ENCODE measurements at places on chromosomes 3 and 15. TPM values are rescaled to one million over a fixed set of nuclear protein-coding genes. Genes with fewer than 3 reads are reported as not detected.
A peak's percentile ranks its signal among the peaks of the same experiment; 100 is the strongest.

DNA sequence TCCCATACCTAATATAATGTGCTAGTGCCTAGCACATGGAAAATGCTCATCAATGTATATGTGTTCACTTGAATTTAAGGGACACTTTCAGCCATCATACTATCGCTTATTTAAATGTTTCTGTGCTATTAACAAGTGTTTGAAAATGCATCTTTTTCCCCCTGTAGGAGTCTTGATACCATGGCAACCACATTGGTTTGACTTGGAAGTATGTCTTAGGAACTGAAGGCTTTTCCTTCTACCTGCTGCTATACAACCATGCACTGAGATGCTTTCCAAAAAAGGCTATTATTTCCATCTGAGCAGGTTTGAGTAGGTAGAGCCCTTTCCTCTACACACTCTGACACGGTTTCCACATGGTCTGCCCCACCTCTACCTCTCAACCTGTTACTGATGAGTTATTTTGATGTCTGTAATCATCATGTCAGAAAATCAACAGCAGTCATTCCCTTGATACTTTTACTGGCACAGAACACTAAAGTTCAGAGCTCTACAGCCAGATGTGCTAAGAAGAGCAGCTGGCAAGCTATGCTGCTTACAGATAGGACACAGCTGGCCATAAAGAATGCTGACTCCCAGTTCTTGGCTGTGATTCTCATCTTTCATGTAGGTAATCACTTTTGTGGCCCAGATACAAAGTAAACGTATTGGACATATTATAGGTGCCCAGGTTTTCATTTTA, 59.3 kb downstream of the RYR3 start:
- no peak for DNase-seq
- no peaks in the 10 kb centered on the region for H3K4me1 ChIP-seq
- no peak overlapping the region for H3K27ac ChIP-seq
- no peak overlapping the region for H3K4me3 ChIP-seq

- no peak for DNase-seq
- no peak overlapping the region for H3K4me3 ChIP-seq
- peaks cover 3% of the 10 kb centered on the region for H3K4me1 ChIP-seq
- H3K27me3 ChIP-seq, result peaks cover 25% of the 10 kb centered on the region
Observed at GRCh38 chr3:149581681-149582370, 76.0 kb downstream of the WWTR1 start.

Gene IMPG2
- total RNA-seq, result 0.62 TPM

DNA sequence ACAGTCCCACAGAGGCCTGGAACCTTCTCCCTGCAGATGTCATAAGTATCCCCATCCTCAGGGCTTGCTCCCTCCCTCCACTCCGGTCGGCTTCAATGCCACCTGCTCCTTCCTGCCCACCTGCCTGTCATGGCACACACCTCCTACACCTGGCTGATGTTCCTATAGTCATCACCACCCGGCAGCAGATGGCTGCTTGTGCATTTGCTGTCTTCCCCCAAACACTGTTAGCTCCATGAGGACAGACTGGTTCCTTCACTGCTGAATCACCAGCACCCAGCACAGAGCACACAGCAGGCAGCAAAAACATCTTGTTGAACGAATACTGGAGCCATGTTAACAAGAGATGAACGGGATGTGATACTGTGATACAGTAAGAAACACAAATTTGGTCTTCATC, 14.8 kb downstream of the TARS3 start:
- H3K4me1 ChIP-seq, result peaks cover 9% of the 10 kb centered on the region
- H3K27me3 ChIP-seq, result no peaks in the 10 kb centered on the region
- H3K36me3 ChIP-seq, result peaks cover 34% of the 10 kb centered on the region
- no peak overlapping the region for H3K27ac ChIP-seq

GRCh38 chr15:93823971-93824913, 407.1 kb upstream of the MCTP2 start:
- H3K4me1 ChIP-seq, result no peaks in the 10 kb centered on the region
- H3K4me3 ChIP-seq, result no peak overlapping the region
- no peaks in the 10 kb centered on the region for H3K36me3 ChIP-seq
- no peaks in the 10 kb centered on the region for H3K27me3 ChIP-seq
- no peak overlapping the region for H3K27ac ChIP-seq
- no peak for DNase-seq

DNA sequence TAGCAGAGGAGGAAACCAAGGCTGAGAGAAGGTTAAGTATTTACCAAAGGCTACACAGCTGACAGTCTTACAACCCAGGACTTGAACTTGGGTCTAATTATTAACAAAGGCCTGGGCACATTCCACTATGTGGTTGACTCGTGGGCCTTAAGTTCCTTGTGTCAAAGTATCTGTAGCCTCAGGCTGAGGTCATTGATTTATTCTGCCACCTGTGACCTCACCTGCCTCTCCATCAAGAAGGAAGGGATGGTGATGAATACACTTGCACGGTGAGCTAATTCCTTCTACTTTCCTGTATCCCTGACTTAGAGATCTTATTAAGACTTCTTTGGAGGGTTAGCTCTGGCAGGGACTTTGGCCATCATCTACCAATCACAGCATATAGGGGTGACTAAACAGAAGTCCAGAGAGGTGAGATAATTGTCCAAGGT, 19.9 kb upstream of the LRRC58 start:
- peaks cover 32% of the 10 kb centered on the region for H3K27me3 ChIP-seq
- H3K36me3 ChIP-seq, result no peaks in the 10 kb centered on the region
- no peak for DNase-seq
- H3K27ac ChIP-seq, result no peak overlapping the region
- no peak overlapping the region for H3K4me3 ChIP-seq

DNA sequence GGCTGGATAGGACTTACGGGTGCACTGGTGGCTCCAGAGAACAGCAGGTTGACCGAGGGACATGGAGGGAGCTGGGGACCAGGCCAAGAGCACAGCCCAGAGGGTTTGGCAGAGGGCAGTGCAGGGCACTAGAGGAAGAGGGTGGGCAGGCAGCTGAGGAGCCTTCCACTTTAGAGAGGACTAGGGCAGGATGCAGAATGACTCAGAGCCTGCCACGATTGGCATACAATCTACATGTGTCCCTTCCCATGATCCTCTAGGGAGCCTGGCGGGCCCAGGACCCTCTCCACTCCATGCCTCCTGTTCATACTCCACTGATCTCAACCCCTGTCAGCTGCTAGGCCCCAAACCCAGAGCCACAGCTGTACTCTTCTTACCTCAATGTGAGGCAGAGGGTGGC, 14.4 kb upstream of the APEH start:
- no peak overlapping the region for H3K4me3 ChIP-seq
- peaks cover 5% of the 10 kb centered on the region for H3K27me3 ChIP-seq
- DNase-seq, result no peak

DNA sequence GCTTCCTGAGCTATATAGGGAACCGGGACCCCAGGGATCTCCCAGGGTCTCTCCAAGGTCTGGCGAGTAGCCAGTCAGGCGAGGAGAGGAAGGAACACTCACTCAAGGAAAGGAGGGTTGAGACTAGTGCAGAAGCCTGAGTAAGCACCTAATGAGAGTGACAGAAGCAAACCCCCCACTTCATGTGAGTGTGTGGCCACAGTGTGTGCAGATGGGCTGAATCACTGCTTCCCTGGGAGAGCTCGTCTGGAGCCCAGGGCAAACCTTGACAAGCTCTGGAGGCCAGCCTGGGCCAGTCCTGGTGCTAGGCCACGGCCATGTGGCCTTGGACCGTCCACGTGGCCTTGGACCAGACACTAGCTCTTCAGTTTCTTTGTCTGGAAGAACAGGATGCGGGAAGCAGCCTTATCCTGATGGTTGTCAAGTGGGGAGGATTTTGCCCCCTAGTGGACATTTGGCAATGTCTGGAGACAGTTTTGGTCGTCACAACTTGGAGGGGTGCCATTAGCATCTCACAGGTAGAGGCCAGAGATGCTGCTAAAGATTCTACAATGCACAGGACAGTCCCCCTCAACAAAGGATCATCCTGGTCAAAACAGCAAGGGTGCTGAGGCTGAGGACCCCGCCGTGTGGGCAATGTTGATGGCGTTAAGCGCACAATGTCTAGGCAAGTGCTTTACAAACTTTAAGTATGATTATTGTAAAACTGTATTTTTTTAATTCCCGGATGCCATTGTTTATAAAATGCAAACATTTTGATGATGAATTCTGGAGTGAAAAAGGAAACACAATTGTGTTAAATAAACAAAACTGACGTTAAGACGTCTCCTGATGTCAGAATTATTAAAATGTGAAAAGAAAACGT, 34.8 kb upstream of the CTSH start:
- H3K4me1 ChIP-seq, result peaks cover 7% of the 10 kb centered on the region
- no peak overlapping the region for H3K27ac ChIP-seq
- peaks cover 2% of the 10 kb centered on the region for H3K27me3 ChIP-seq
- H3K36me3 ChIP-seq, result no peaks in the 10 kb centered on the region

Gene MRPL46
- total RNA-seq, result 28.4 TPM

DNA sequence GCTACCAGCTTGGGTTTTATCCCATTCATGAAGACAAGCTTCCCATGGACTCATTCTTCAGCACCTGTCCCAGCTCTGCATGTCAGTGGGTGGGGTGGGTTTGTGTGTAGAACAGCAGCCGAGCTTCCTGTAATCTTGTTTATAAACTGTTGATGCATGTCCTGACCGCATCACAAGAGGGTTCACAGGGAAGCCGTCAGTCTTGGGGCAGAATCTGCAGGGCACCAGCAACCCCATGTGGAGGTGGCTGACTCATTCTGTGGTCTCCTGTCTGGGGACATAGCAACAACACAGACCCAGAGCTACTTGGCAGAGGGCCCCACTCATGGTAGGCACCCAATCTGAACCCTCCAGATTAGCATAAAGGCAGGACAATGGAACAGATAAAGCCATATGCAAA, 35.6 kb downstream of the DAPK2 start:
- H3K36me3 ChIP-seq, result no peaks in the 10 kb centered on the region
- no peaks in the 10 kb centered on the region for H3K27me3 ChIP-seq
- H3K27ac ChIP-seq, result peak overlapping the region; percentile 80
- peaks cover 26% of the 10 kb centered on the region for H3K4me1 ChIP-seq
- DNase-seq, result peak; percentile 64

- no peaks in the 10 kb centered on the region for H3K27me3 ChIP-seq
- no peak overlapping the region for H3K4me3 ChIP-seq
- no peak overlapping the region for H3K27ac ChIP-seq
Observed at GRCh38 chr3:79973917-79974595, 206.3 kb upstream of the ROBO1 start.

GRCh38 chr3:181886676-181887075, 175.0 kb downstream of the SOX2 start:
- H3K27me3 ChIP-seq, result no peaks in the 10 kb centered on the region
- no peak for DNase-seq
- H3K36me3 ChIP-seq, result no peaks in the 10 kb centered on the region
- no peak overlapping the region for H3K27ac ChIP-seq
- H3K4me3 ChIP-seq, result no peak overlapping the region
- H3K4me1 ChIP-seq, result no peaks in the 10 kb centered on the region

- peaks cover 34% of the 10 kb centered on the region for H3K36me3 ChIP-seq
- H3K27ac ChIP-seq, result peak overlapping the region; percentile 94
- H3K4me1 ChIP-seq, result peaks cover 27% of the 10 kb centered on the region
Observed at GRCh38 chr3:128112357-128112968, 11.1 kb downstream of the RUVBL1 start.

- DNase-seq, result peak; percentile 25
- H3K36me3 ChIP-seq, result no peaks in the 10 kb centered on the region
- peaks cover 94% of the 10 kb centered on the region for H3K27me3 ChIP-seq
- no peak overlapping the region for H3K27ac ChIP-seq
Observed at GRCh38 chr15:37106490-37107001, 6.2 kb upstream of the MEIS2 start.

DNA sequence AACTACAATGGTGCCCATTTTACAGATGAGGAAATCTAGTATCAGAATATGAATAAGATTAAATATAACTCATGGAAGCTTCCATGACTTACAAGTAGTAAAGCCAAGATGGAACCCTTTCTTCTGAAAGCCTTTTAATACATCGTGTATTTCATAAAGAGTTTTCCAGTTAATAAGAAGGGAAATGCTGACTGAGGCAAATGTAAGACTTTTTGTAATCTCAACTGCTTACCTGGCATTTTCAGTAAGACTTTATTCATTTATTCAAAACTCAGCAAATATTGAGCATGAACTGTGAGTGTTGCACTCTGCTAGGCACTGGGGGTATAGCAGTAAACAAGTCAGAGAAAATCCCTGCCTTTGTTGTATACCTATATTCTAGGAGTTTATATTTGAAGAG, 256.4 kb upstream of the THRB start:
- no peak overlapping the region for H3K27ac ChIP-seq
- no peak for DNase-seq
- no peaks in the 10 kb centered on the region for H3K27me3 ChIP-seq

Gene NR2E3
- total RNA-seq, result not detected

Gene LDHAL6B
- not detected for total RNA-seq

- no peaks in the 10 kb centered on the region for H3K4me1 ChIP-seq
- H3K4me3 ChIP-seq, result no peak overlapping the region
- no peak for DNase-seq
- no peaks in the 10 kb centered on the region for H3K27me3 ChIP-seq
- H3K27ac ChIP-seq, result no peak overlapping the region
Observed at GRCh38 chr3:106642161-106642560, 735.1 kb upstream of the CCDC54 start.

DNA sequence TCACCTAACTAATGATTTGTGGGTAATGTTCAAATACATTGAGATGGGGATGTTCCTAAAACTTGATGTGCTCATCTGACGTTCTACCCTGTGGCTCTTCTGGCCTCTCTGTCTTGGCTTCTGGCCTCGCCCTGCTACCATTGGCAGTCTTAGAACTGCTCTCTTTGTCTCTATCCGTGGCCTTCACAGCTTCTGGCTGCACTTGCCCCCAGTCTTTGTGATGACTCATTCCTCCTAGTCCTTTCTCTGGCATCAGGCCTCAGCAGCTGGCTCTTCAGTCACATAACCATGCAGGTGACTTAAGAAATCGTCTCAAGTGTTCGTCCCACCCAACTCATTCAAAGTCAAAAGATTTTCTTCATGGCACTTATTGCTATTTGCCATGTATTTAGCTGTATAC, 188.1 kb downstream of the BBX start:
- H3K4me3 ChIP-seq, result no peak overlapping the region
- H3K27ac ChIP-seq, result no peak overlapping the region
- no peaks in the 10 kb centered on the region for H3K4me1 ChIP-seq
- no peak for DNase-seq
- H3K27me3 ChIP-seq, result no peaks in the 10 kb centered on the region

- no peak overlapping the region for H3K4me3 ChIP-seq
- no peaks in the 10 kb centered on the region for H3K4me1 ChIP-seq
- H3K36me3 ChIP-seq, result peaks cover 2% of the 10 kb centered on the region
- no peak for DNase-seq
- no peak overlapping the region for H3K27ac ChIP-seq
Observed at GRCh38 chr3:28973609-28974008, 307.3 kb upstream of the RBMS3 start.

- H3K27ac ChIP-seq, result no peak overlapping the region
- no peaks in the 10 kb centered on the region for H3K4me1 ChIP-seq
- peaks cover 2% of the 10 kb centered on the region for H3K27me3 ChIP-seq
- H3K36me3 ChIP-seq, result no peaks in the 10 kb centered on the region
Observed at GRCh38 chr15:38843736-38844590, 279.3 kb upstream of the RASGRP1 start.

DNA sequence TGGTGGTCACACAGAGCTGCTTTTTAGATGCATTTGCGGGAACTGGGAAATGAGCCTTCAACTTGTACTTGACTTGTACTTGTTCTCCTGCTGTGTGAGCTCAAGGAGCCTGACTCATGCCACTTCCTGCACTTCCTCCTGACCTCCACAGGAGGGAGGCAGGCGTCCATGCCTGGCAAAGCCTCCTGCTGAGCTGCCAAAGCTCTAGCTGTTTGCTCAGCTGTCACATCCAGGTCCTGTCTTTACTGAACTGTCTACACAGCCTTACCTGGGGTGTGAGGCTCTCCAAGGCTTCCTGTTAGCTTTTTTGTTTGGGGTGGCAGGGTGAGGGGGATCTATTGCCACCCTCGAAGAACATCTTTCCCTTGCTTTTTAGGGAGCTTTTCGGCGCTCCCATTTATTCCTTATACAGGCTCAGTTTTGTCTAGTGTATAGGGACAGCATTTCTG, 6.4 kb downstream of the THPO start:
- peaks cover 10% of the 10 kb centered on the region for H3K27me3 ChIP-seq
- H3K4me3 ChIP-seq, result no peak overlapping the region
- no peak overlapping the region for H3K27ac ChIP-seq
- peaks cover 14% of the 10 kb centered on the region for H3K36me3 ChIP-seq
